Stimulated activated CD8-positive, alpha-beta memory T cell treated with anti-CD3 and anti-CD28 coated beads, Interleukin-7, amount 100 ng/mL, for 4 hours (primary cell): ENCODE measurements at places on chromosomes 3 and 15.

DNA sequence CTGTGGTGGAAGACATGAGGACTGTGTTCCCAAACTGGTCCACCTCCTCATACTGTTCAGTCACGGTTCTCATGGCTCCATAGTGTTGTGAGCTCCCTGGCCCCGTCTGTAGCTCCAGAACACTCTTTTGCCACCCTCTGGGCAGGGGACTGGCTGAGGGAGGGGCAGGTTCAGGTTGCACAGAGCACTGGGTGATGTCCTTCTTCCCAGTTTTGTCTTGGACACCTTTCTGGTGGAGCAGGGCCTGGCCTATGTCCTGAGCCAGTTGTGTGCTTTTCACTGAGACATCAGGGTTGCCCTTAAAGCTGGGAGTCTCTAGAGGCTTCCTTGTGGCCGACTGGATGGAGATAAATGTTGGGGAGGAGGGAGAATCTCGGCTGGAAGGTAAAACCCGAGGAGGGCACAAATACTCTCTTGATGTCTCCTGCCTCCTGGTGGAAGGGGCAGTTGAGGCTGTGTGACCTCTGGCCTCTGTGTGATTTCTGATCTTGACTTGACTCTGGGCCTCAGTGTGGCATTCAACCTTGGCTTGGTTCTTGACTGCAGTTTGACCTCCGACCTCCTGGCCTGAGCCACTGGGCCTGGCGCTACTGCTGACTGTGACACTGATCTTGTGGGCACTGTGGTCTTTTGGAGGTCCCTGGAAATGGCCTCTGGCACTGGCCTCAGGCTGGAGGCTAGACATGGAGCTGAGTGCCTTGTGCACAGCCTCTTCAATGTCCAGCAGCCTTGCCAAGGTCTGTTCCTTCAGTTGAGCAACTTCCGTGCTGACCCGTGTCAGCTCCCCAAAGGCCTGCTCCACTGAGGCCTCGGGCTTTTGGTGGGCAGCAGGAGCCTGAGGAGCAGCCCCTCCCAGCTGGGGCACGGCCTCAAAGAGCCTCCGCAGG, 8.1 kb downstream of the XIRP1 start:
- no peak for DNase-seq

DNA sequence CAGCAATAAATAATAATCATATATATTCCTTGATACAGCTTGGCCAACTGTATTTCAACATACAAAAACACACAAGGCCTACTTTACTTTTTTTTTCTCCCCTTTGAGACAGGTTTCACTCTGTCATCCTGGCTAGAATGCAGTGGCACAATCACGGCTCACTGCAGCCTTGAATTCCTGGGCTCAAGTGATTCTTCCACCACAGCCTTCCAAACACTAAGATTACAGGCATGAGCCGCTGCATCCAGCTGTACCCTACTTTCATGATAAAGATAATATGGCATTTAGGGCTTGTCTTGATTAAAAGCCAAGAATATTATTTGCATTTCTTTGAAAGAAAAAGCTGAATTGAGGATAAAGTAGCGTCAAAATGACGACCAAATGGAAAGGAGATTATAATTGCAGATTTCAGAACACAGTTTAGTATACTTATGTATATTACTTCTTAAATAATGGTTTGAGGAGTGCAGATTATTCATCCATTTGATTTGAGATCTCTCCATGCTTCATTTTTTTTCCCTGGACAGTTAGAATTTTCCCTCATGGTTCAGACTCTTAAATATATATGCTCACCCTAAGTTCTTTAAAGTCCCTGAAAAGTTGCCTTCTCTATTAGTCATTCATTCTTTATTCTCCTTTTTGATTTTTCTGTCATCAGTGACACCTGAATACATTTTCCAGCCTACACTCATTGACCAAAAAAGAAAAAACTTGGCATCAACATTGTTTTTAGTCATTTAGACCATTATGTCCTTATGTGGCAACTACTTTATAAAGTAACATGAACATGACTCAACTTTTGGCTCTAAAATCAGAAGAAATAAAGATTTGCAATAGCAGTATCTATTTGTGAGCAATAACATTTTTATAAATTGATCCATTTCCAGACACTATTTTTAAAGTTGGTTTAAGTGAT, 48.5 kb upstream of the MLF1 start:
- DNase-seq: no peak

DNA sequence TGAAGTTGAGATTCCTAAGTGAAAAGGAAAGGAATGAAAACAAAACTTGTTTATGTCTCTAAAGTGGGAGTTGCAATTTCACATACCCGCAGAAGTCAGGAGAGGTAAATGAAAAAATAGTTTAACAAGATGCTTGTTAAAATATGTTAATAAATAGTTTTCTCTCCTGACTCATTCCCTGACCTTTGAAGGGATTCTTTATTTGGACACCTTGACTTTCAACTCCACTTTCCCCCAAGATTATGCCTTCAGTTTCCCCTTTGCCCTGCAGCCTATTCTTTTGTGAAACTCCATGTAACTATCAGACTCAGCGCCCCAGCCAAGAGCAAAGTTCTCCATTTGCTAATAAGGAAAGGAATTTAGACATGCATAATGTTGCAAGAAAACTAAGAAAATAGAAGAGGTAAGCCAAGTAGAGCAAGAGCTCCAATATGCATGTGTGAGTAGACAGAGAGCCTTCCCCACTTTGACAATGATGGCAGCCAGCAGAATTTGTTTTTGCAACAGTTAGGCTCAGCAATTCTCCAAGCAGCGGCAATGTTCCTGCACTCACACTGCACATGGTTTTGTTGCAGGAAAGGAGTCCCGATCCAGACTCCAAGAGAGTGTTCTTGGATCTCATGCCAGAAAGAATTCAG, 61.2 kb downstream of the CD200 start:
- no peak for DNase-seq

- no peak for DNase-seq
These were observed 205.9 kb upstream of the CDIN1 start for GRCh38 chr15:36373550-36373949.

DNA sequence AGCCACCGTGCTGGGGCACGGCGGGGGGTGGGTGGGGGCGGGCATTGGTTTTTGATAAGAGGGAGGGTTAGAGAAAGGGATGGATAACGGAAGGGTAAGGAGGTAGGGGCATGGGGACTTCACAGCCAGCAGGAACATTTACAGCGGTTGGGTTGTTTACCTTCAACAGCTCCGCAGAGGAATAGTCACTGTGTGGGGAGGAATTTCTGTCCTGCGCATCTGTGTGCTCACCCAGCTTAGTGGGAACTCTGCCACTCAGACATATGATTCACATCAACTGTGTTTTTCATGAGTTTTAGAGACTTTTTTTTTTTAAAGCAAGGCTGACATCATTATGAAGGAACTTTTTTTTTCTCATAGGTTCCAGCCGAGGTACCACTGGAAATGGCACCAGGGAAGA, 19.6 kb downstream of the CHRD start:
- no peak for DNase-seq

DNA sequence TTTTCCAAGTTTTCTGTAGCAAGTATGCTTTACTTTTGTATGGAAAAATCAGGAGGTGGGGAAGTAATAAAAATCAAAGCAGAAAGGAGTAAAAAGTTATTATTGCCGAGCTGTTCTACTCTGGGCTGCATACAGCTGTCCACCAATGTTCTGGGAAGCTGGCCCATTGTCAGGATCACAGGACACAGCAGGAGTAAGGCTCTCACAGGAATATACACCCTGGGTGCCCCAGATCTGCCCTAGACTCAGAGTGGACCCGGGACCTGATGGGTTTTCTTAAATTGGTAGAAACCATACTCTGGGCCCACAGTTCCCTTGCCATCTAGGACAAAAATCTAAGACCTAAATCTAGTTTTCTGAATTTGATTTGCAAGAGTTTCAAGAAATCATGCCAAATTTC, 60.4 kb downstream of the TNIK start:
- no peak for DNase-seq

GRCh38 chr15:81087066-81087465, 47.0 kb upstream of the CFAP161 start:
- no peak for DNase-seq

- DNase-seq: no peak
These were observed 6.8 kb upstream of the SNX22 start for GRCh38 chr15:64144565-64145281.

GRCh38 chr3:73657186-73657585, 32.4 kb upstream of the PDZRN3 start:
- DNase-seq: no peak

- DNase-seq: no peak
These were observed 9.4 kb upstream of the P2RY12 start for GRCh38 chr3:151393941-151394340.

GRCh38 chr3:126934031-126934531, 48.8 kb upstream of the PLXNA1 start:
- no peak for DNase-seq

GRCh38 chr15:44193651-44194322, 1.3 kb downstream of the FRMD5 start:
- DNase-seq: no peak

- no peak for DNase-seq
These were observed 406.1 kb downstream of the VPS13C start for GRCh38 chr15:61654002-61654740.

DNA sequence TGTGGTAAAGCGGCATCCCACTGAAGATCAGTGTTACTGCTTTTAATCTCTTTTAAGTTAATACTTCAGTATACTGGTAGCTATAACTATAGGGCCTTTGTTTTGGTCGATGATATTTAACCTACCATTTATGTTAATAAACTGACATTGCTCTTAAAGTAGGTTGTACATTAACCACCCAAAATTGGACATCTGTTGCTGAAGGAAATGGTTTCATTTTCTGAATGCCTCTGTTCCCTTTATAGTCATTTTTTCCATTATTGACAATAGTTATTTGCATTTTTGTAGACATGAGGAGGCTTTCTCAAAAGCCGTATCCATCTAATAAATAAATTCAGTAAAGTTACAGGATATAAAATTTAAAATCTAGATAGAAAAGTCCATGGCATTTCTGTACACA, 252.4 kb upstream of the UBE2E1 start:
- DNase-seq: no peak

GRCh38 chr3:81279481-81280379, 481.7 kb downstream of the GBE1 start:
- no peak for DNase-seq

DNA sequence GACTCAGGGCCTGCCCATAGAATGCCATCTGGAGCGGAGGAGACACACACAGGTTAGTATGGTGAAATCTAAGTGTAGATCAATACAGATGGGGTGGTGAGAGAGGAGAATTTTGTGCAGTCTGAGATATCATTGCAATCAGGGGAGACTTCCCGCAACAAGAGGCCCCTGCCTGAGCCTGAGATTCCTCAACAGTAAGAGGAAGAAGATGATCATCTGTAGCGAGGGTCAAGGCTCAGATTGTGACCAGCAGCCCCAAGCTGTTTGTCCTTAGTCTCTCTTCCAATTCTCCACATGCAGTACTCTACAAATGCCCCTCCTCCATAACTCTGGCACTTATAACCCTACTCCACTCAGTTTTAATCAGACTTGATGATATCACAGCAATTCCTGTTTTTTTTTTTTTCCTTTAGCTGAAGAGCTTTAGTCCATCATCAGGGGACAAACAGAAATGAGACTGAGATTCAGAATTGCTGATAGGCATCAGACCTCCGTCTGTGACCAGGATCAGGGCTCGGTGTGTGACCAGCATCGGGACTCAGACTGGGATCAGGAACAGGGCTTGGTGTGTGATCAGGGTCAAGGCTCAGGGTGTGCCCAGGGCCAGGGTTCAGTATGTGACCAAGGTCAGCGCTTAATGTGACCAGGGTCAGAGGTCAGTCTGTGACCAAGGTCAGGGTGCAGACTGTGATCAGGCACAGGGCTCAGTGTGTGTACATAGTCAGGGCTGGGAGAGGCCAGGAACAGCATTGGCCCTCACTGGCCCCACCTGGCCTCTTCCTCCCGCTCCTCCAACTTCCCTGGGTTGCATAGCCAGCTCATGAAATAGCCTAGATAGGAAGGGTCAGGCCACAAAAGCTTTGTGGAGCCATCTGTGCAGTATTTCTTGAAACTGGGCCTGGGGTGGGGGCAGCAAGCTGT, 14.1 kb downstream of the LOXL1 start:
- no peak for DNase-seq

GRCh38 chr3:137108699-137109440, 151.1 kb downstream of the IL20RB start:
- no peak for DNase-seq

DNA sequence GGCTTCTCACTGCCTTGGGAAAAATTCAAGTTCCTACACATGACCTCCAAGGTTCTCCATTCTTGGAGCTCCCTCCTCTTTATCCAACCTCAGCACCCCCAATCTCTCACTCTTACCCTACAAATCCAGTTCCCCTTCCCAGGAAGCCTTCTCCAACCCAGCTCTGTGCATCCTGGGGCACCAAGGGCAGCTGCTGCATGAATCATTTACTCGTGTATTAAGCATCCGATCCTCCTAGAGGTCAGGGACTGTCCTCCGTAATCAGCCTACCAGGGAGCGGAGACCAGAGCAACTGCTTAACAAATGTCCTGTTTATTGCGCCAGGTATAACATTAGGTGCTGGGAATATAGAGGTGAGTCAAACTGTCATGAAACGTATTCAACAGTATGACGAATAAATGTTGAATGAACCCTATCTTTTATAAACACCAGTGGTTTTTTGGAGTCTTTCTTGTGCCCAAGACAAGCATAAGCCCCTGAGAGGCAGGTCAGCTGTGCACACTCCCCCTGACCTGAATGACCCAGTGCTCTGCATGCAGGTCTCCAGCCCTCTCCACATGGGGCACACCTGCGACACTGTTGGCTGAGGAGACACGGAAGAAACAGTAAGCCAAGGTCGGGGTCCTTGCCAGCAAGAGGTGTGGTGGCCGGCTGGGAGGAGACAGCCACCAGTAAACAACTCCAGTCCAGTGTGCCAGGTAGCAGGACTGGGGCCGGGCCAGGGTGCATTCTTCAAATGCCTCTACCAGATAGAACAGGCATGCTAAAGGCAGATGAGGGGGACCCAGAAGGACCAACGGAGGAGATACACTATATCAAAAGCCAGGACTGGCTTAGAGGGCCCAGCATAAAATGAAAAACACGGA, 27.6 kb downstream of the ANP32A start:
- no peak for DNase-seq

GRCh38 chr3:47117807-47118364, 46.0 kb downstream of the SETD2 start:
- no peak for DNase-seq

DNA sequence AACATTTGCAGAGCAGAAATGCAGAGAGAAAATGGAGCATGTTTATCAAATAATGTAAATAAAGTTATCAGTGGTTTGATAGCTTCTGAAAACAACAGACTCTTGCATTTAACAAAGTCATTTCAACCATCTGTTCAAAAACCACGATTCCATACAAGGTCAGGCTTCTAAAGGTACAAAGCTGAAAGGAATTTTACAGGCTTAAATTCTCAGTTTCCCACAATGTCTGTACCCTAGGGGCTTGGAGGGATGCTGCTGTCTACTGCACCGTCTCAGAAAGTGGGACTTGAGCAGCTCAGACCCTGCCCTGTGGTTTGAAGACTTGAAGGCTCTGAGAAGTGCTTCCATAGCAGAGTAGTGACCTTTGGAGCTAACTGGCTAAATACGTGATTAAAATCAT, 30.4 kb upstream of the TM4SF1 start:
- DNase-seq: no peak

- no peak for DNase-seq
These were observed at the start of gene PDZRN3 for GRCh38 chr3:73624821-73625665. Gene PDZRN3, minus strand, starts transcription at chr3:73624941.
